ENCODE measurements at places on chromosomes 5 and 9.

DNA sequence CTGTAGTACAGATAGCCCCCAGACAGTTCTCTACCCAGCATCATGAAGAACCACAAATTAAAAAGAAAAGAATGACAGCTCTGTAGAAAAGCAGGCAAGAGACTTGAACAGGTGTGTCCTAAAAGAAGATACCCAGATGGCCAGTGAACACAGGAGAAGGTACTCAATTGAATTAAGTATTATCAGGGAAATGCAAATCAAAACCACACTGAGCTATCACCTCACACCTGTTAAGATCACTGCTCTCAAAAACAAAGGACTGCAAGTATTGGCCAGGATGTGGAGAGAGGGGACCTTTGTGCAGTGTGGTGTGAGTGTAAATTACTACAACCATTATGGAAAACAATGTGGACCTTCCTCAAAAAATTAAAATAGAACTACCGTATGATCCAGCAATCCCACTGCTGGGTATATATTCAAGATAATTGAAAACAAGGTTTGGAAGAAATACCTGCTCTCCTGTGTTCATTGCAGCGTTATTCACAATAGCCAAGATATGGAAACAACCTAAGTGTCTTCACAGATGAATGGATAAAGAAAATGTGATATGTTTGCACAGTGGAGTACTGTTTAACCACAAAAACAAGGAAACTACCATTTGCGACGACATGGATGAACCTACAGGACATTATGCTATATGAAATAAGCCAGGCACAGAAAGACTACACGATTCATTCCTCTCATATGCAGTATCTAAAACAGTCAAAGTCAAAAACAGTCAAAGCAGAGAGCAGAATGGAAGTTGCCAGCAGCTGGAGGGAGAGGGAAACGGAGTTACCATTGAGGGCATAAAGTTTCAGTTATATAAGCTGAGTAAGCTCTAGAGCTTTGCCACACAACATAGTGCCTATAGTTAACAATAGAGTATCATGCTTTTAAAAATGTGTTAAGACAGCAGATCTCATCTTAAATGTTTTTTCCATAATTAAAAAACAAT is 102.6 kb downstream of the WNK2 start:
- no peak for DNase-seq

GRCh38 chr9:84439250-84439649 is 98.7 kb upstream of the SLC28A3 start:
- no peak for DNase-seq

GRCh38 chr5:35371951-35372426 is 141.7 kb upstream of the PRLR start:
- no peak for DNase-seq

DNA sequence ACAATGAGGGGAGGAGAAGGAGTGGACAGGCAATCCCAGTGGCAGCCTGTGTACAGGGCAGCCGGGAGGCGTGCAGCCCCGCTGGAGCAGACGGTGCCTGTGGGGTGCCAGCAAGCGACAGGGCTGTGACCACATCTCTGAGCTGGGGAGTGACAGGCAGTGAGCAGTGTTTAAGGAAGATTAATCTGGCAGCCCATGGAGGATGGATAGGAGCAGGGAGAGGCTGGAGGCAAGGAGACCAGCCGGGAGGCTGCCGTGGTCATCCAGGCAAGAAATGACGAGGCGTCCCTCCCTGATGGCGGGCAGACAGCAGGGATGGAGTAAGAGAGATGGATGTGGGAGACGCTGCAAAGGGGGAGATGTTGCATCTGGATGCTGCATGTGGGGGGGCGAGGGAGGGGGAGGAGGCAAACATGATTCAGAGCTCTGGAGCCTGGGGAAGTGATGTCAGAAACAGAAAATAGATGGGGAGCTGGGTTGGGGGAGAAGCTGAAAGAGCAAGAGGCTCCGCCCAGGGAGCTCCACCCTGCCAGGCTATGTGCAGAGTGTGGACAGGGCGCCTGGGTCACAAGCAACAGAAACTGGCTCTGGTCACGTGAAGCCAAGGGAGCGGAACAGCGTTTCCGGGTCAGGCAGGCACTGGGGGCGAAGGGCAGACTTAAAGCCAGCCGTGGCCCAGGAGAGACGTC is 12.6 kb downstream of the UNC5A start:
- DNase-seq = no peak

- DNase-seq = no peak
Observed at GRCh38 chr5:9924614-9925013, 294.5 kb upstream of the TAS2R1 start.

GRCh38 chr9:92988215-92988768 is 41.0 kb downstream of the FGD3 start:
- no peak for DNase-seq

GRCh38 chr9:101514071-101514470 is 19.6 kb upstream of the RNF20 start:
- no peak for DNase-seq

DNA sequence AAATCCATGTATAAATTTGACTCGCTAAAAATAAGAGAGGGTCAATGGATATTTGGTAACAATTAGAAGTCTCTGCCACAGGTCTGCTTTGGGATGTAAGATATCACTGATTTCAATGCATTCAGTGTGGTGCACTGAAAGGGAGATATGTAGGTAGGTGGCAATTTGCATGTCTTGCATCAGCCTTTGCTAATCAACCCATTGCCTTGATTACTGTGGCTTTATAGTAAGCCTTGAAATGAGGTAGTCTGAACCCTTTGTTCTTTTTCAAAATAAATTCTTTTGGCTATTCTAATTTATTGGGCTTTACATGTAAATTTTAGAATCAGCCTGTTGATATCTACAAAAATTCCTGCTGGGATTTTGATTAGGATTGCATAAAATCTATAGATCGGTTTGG is 15.8 kb upstream of the TBCA start:
- DNase-seq = no peak

DNA sequence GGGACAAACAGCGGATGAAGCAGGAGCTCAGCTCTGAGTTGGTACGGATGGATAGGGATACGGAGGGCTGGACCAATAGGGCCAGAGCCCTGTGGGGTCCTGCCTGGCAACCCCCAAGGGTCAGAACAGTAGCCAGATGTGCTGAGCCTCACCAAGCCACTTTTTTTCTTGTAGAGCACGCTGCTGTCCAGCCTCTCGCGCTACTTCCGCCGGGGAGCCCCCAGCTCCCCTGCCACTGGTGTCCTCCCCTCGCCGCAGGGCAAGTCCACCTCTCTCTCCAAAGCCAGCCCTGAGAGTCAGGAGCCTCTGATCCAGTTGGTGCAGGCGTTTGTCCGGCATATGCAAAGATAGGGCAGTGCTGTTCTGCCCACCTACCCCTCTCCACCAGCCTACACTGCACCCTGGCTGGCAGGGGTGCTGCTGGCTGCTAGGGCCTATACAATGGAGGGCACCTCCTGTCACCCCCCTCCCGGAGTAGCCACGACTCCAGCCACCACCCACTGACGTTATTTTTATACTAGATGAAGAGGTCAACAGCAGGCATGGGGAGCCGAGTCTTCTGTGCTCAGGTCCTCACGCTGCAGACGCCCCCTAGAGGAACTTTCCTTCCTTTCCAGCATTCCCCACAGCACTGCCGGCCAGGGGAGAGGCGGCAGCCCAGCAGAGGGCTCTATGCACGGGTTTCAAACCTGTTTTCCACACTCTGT is 21.6 kb downstream of the SH3GLB2 start:
- no peak for DNase-seq

- DNase-seq = no peak
Observed at GRCh38 chr9:124297551-124297901, 39.8 kb downstream of the NEK6 start.

DNA sequence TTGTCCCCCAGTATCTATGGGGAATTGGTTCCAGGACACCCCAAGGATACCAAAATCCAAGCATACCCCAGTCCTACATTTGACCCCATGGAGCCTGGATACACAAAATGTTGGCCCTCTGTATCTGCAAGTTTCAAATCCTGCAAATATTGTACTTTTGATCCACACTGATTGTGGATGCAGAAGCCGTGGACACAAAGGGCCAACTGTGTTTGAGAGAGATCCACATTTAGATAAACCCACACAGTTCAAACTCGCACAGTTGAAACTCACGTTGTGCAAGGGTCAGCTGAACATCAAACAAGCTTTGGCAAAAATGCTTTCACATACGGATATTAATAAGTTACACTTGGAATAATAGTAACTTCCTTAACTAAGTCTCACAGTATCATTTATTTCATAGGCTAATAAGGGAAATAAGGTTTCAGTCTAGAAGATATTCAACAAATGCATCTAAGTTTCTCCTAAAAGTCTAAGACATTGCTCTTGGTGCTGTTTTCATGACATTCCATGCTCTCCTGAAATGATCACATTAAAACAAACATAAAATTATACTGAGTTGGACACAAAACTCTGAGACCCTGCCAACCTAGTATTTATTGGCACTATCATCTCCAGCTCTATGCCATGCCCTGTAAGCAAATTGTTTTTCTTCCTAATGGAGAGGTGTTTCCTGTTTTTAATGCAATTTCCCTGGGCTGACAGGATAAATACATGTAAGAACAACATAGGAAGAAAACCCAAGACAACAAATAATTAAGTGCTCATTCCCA is 32.3 kb downstream of the ACTL7A start:
- DNase-seq = no peak

Measured in stimulated activated CD4-positive, alpha-beta T cell treated with anti-CD3 and anti-CD28 coated beads, Interleukin-2, amount 100 ng/mL, for 4 hours (primary cell).